ENCODE measurements at places on chromosomes 6 and 20. TPM values are rescaled to one million over a fixed set of nuclear protein-coding genes. Genes with fewer than 3 reads are reported as not detected.

DNA sequence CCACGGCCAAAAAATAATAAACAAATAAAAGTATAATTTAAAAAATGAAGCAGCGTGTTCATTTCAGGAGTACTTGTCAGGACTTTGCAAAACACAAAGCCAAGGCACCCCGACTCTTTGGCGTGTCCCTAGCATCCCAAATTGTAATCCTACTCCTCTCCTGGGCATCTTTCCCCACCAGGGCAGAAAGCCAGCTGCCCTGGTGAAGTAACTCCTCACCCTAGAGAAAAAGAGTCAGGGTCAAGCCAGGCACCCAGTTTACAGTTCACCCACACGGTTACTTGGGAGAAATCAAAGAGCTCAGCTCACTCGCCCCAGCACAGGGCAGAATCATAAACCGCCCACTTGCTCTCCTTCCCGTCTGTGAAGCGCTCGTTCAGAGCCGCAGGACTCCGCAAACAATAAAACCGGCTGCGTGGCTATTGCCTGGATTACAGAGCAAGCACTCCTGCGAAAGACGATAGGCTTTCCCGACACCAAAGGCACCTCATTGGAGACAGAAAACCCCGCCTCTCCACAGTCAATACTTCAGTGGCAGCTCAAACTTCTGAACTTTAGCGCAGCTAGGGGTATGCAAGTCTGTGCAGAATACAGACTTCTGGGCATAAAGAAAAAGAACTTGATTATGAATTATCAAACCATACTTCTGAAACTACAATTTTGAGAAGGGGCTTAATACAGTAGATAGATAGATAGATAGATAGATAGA lies 73.0 kb upstream of the NHSL1 start:
- H3K4me1 ChIP-seq: peaks cover 16% of the 10 kb centered on the region
- H3K36me3 ChIP-seq: no peaks in the 10 kb centered on the region
- peak; percentile 82 for DNase-seq
- H3K27ac ChIP-seq: peak overlapping the region; percentile 71
- H3K4me3 ChIP-seq: peak overlapping the region; percentile 32

DNA sequence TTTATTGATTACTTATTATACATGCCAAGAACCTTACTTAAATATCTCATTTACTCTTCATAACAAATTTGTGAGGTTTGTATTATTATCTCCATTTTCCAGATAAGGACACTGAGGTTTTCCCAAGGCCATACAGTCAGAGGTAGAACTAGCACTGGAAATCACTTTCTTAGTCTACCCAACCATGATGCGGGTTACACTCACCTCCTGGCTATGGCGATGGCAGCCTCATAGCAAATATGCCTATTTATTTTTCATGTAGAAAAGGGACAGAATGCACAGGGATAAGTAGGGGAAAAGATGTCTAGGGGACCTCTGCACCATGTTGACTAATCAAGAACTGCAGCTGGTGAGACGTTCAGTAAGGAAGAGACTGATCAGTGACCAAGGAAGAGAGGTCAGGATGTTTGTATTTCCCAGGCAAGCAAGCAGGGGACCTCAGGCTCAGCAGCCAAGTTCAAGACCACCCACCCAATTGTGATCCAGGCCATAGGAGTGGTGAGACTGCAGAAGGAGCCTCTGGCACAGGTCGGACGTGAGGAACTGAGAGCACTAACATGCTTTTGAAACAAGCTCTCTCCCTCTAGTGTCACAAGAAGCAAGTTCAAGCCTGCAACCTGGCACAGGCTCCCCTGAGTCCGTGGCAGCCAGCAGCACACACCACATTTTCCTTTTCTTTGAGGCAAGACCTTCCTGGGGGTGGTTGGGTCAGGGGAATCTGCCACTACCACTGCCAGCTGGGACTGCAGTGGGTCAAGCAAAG lies 97.8 kb downstream of the GMPR start:
- no peak for DNase-seq
- peaks cover 23% of the 10 kb centered on the region for H3K4me1 ChIP-seq
- peak overlapping the region; percentile 18 for H3K27ac ChIP-seq
- no peaks in the 10 kb centered on the region for H3K36me3 ChIP-seq
- no peaks in the 10 kb centered on the region for H3K27me3 ChIP-seq
- no peak overlapping the region for H3K4me3 ChIP-seq

GRCh38 chr6:131954059-131954774 lies 3.0 kb upstream of the CCN2 start:
- no peak overlapping the region for H3K4me3 ChIP-seq
- peaks cover 13% of the 10 kb centered on the region for H3K4me1 ChIP-seq
- no peak for DNase-seq
- no peaks in the 10 kb centered on the region for H3K27me3 ChIP-seq
- H3K36me3 ChIP-seq: no peaks in the 10 kb centered on the region

DNA sequence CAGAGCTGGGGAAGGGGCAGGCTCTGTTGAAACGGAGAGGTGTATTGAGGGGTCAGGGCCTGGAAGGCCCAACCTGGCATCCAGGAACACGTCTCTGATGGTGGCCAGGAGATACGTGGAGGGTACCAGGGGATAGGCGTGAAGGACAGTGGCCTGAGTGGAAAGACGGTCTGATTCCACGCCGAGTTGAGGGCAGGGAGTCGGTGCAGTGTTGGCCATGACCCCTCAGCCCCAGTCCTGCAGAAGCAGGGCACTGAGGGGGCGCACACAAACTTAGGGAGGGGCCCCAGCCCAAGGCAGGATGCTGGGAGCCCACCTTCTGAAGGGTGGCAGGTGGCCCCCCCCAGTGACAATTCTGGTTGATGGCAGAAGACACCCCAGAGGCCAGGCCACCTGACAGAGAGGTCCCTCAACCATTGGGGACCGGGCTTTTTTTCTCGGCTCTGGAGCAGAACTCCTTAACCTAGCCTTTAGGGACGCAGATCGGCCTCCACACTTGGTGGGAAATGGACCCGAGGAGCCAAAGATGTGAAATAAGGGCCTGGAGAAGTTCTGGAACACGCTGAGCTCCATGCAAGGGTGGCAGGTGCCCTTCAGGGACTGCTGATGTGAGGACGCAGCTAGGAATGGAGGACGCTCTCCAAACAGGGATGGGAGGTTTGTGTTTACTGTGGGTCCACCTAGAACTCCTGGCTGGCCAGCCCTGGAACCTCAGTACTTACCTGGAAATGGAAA lies 91.0 kb downstream of the TMEM242 start:
- H3K27ac ChIP-seq: no peak overlapping the region
- peaks cover 24% of the 10 kb centered on the region for H3K27me3 ChIP-seq
- no peaks in the 10 kb centered on the region for H3K36me3 ChIP-seq
- no peak for DNase-seq

LPIN3 gene
- 263 TPM for total RNA-seq
